Fibroblast of lung (primary cell): ENCODE measurements at places on chromosomes 7 and 10. TPM values are rescaled to one million over a fixed set of nuclear protein-coding genes. Genes with fewer than 3 reads are reported as not detected.
A peak's percentile ranks its signal among the peaks of the same experiment; 100 is the strongest.

The GIMAP2 gene
- polyA plus RNA-seq, result 0.54 and 1.4 TPM in 2 replicates

The MNX1 gene
- polyA plus RNA-seq, result not detected in 2 replicates

DNA sequence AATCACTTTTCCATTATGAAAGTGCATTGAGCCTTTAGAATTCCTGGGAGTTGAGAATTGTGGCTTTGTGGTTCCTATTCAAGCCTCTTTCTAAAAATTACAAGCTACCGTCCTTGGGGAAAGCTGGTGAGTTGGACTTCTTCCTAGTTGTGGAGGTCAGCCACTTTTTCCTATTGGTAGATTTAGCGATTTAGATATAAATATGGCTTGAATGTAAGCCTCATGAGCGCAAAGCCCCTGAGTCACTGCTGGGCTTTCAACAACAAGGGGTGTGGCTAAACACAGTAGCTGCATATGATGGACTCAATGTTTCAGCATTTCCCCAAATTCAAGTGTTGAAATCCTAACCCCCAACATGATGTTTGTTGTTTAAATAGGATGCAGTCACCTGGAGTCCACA, 150.0 kb upstream of the IGFBP3 start:
- no peak overlapping the region for H3K4me3 ChIP-seq
- H3K4me1 ChIP-seq, result no peaks in the 10 kb centered on the region
- H3K27me3 ChIP-seq, result no peaks in the 10 kb centered on the region
- no peaks in the 10 kb centered on the region for H3K36me3 ChIP-seq

- H3K27me3 ChIP-seq, result no peaks in the 10 kb centered on the region
- no peak overlapping the region for H3K27ac ChIP-seq
- no peak overlapping the region for H3K4me3 ChIP-seq
- H3K4me1 ChIP-seq, result no peaks in the 10 kb centered on the region
Measured at GRCh38 chr7:20651960-20652544, 36.6 kb downstream of the ABCB5 start.

GRCh38 chr7:70574314-70574834, 557.6 kb upstream of the GALNT17 start:
- no peak overlapping the region for H3K4me3 ChIP-seq
- H3K4me1 ChIP-seq, result no peaks in the 10 kb centered on the region
- H3K36me3 ChIP-seq, result no peaks in the 10 kb centered on the region
- no peaks in the 10 kb centered on the region for H3K27me3 ChIP-seq

DNA sequence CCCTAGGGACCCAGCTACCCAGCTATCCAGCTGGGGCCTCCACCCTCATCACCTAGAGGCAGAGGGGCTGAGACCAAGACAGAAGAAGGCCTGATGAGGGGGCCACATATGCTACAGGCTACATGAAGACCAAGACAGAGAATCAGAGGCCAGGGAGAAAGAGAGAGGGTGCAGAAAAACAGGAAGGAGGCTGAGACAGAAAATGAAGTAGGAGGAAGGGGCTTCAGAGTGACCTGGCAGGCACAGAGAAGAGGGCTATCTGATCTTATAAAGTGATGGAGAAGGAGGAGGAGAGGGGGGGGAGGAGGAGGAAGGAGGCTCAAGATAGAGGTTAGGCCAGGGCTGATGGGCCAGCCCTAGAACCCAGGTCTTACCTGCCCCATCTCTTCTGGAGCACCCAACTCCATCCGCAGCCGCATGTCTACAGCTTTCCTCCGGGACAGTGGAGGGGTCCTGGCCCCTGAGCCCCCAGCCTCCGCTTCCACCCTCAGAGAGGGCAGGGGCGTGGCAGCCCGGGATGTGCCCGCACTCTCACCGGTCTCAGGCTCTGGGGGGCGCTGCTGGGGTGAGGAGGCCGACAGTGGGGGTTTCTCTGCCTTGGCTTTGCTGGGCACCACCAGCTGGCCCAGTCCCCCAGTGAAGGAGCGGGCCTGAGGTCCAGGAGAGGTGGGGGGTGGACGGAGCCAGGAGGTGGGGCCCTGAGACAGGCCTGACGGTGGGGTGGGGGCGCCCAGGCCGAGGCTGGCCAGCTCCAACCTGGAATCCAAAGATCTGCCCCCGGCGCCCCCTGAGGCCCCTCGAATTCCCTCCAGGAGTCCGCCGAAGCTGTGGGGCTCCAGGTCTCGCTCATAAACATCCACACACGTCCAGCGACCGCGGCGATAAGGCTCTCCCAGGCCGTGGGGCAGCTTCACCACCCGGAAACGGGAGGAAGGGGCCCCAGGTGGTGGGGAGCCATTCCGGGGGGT, 1.8 kb downstream of the TSC22D4 start:
- H3K4me3 ChIP-seq, result peak overlapping the region; percentile 93
- H3K27me3 ChIP-seq, result no peaks in the 10 kb centered on the region
- DNase-seq, result no peak
- peak overlapping the region; percentile 44 for H3K27ac ChIP-seq
- peaks cover 10% of the 10 kb centered on the region for H3K4me1 ChIP-seq
